ENCODE measurements at places on chromosomes 11 and 22.

GRCh38 chr22:46587061-46587460 is 33.1 kb upstream of the GRAMD4 start:
- DNase-seq: no peak

GRCh38 chr11:1129611-1130160 is 28.1 kb upstream of the MUC5AC start:
- peak; percentile 13 for DNase-seq

DNA sequence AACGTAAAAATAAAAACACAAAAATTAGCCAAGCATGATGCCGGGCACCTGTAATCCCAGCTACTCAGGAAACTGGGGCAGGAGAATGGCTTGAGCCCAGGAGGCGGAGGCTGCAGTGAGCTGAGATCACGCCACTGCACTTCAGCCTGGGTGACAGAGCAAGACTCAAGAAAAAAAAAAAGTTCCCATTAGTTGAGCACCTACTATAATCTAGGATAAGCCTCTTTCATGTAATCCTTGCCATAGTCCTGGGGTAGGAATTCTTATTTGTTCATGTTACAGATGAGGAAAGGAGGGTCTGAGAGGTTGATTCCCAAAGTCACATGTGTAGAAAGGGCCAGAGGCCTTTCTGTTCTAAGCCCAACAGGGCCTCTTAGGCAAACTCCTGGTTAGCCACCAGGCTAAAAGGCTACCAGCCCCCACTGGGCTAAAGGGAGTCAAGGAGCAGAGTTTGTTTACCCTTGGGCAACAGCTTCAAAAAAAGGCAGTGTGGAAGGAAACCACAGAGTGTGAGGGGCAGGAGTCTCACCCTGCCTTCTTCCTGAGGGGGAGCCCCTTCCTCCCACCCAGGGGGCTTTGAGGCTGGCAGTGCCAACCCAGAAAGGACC is 21.6 kb upstream of the CSNK1E start:
- DNase-seq: no peak

DNA sequence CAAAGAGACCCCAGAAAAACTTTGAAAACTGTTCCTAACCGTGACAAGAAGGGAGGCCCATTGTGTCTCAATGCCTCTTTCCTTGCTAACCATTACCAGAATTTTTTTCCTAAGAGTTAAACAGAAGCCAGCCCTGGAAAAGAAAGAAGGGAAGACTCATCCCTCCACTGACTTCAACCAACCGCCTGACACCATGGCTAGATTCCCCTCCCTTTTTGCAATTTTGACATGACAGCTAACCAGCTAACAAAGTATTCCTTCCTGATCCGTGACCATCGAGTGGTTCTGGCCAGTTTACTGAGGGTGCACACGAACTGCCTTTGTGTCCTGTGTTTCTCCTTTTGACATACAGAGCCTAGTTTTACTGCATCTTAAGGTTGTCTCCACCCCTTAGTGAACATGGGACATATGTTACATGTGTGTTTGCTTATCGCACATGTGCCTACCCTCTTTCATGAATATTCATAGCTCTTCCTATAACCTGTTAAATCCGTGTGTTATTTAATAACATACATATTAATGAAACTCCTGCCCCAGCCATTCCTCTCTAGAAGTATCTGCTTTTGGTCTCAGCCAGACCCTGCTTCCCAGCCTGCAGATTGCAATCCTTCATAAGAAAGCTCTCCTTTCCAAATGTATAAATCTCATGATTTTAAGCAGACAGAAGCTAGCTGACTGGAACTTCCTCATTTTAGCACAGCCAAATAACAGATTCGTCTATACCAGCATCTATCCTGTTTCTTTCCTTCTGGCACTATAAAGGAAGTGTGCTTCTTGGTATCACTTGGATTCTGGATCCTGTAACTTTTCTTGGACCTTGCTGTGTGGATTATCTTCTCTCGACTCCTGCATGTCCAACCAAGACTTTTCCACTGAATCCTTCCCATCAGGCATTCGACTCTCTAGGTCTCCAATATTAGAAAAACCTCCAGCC is 37.8 kb downstream of the RASSF10 start:
- DNase-seq: no peak

DNA sequence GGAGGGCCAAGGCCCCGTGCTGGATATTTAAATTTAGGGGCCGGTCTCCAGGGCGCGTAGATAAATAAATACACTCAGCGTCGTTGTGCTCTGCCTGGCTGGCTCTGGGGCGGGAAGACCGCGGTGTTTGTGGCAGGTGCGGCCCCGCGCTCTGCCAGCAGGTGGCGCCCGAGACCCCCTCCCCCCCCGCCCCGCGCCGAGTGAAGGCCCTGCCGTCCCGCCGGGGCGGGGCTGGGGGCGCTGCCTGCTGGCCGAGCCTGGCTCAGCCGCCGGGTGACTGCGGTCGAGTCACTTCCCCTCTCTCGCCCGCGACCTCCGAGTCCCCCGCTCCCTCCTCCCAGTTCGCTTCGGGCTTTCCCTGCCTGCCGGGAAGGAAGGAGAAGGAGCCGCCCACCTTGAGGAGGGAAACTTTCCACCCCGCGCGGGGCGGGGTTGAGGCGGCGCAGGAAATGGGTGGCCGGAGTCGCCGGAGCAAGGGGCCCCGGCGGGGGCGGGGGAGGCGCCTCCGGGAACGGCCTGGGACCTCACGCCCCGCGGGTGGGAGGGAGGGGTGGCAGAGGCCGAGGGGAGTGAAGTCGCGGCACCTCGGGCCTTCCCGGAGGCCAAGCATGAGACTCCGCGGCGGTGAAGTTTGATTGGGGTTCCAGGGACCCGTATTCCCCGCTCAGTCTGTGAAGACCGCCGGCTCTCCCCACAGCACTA is 1.6 kb upstream of the EHBP1L1 start:
- peak; percentile 83 for DNase-seq

DNA sequence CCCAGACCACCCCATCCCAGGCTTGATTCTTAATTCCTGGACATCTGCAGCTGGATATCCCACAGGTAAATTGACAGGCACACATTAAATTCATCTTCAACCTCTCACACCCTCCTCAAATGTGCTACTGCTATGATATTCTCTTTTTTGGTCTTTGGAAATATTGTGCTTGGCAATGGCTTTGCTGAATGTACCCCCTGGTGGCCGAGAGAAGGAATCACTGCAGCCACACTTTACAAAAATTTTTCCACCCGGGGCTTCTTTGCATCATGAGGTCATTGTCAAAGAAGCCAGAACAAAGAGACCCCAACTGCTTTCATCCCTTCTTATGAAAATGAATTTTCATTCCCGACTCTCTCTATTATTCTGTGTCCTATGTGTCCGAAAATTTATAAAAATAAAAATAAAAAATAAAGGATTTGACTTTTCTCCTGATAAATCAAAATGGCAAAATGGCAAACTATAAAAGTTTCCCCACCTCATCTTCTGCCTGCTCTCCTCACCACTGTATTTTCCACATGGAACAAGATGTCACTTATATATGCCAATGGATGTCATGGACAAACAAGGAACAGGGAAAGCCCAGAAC is 15.0 kb upstream of the CYB5R2 start:
- no peak for DNase-seq

DNA sequence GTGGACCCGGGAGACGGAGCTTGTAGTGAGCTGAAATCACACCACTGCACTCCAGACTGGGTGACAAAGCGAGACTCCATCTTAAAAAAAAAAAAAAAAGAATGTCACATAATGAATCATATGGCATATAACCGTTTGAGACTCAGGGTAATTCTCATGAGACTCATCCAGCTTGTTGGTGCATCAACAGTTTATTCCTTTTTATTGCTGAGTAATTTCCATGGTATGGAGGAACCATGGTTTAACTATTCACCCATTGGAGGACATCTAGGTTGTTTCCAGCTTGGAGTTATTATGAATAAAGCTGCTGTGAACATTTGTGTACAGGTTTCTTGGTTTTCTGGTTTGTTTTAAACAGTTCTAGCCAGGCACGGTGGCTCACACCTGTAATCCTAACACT is 25.3 kb downstream of the PPARA start:
- DNase-seq: no peak

DNA sequence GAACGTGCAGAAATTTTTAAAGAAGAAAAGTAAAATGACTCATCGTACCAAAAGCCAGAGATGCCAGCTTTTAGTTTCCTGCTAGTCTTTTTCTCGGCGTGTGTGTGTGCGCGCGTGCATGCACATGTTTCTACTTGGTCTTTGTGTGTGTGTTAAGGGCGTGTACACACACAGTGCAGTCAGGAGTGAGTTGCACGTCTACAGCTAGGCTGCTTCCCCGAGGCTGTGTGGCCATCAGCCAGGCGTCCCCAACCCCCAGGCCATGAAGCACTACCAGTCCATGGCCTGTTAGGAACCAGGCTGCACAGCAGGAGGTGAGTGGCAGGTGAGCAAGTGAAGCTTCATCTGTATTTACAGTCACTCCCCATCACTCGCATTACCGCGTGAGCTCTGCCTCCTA is 36.4 kb downstream of the KCNQ1 start:
- no peak for DNase-seq

GRCh38 chr11:3126207-3126865 is 38.8 kb downstream of the OSBPL5 start:
- DNase-seq: no peak

DNA sequence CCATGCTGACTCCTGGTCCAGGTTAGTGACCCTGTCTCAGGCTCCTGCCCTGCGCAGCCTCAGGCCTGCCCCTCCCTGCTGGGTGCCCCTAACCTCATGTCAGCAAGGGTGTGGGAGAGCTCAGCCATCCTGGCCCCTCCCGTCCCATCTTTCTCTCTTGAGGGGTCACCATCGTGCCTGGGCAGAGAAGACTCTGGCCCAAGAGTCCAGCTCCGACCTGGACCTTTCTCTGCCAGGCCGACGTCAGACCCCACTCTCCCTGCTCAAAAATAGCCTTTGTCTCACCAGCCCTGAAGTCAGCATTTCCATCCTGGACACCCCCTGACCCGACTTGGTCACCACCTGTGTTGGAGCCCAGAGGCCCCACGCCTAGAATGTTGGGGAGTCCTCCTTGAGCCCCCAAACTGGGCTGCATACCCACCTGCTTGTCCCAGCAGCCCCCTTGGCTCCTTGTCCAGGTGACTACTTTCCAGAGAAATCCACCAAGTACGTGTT is 4.9 kb downstream of the SCGB1C1 start:
- peak; percentile 13 for DNase-seq

GRCh38 chr11:48022445-48022844 is 42.1 kb downstream of the PTPRJ start:
- no peak for DNase-seq

DNA sequence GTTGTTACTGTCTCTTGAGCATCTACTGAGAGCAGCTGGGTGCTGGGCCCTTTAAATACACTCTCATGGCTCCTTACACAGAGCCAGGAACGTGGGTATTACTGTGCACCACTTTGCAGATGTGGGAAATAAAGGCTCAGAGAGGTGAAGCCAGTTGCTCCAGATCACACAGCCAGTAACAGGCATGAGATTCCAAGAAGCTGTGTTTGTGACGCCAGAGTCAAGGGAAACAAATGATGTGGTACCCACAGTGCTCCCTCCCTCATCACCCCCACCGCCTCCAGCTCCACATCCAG is 1.4 kb upstream of the PRDM11 start:
- no peak for DNase-seq

- no peak for DNase-seq
Measured at GRCh38 chr11:118443590-118444218, 7.4 kb downstream of the KMT2A start.

- DNase-seq: no peak
Measured at GRCh38 chr11:73384531-73384871, 8.3 kb downstream of the RELT start.

DNA sequence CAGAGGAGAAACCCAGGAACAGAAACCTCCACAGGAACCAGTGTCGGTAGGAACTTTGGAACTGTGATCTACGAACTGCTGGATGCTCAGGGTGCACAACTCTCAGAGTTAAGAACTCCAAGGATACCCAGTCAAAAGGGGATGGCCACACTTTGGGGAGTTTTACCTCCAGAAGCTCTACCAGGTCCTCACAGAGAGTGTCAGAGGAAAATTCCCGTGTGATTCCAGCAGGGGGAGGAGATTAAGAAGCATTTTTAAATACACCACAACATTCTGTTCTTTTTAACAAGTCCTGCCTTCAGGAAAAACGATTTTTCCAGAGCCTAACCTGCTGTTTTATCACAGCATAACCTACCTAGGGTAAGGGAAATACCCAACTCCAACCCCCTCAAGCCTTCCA is 104.0 kb downstream of the SOX6 start:
- no peak for DNase-seq

GRCh38 chr11:107821199-107821927 is 37.2 kb downstream of the SLC35F2 start:
- no peak for DNase-seq

- no peak for DNase-seq
Measured at GRCh38 chr11:69192301-69192721, 36.6 kb downstream of the SMIM38 start.

DNA sequence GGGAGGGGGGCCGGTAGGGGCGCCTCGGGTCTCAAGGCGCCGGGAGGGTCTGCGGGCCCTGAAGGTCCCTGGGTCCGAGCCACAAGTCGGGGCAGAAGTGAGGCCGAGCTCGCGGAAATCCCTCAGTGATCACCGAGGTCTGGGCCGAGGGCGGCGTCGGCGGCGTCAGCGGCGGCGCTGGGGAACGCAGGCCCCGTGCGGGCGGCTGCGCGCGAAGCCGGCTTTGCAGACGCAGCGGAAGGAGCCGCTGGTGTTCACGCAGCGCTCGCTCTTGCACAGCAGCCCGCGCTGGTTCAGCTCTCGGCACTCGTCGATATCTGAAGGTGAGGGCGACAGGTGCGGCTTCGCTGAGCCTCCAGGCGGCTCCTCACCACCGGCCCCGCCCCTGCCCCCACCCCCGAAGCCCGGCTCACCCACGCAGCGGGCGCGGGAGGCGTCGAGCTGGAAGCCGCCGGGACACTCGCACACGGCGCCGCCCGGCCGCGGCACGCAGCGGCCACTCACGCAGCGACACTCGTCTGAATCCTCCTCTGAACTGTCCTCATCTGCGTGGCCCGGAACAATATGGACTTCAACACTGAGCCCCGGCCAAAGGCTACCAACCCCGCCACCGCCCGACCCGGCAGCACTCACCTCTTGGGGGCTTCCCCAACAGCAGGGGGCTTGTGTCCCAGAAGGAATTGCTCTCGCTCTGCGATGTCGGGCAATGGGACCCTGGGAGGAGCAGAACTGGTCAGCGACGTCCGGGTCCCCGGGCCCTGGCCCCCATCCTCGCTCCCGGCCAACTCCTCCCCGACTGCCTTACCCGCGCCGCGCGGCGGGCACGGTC is 14.2 kb downstream of the SCYL1 start:
- DNase-seq: no peak

- DNase-seq: no peak
Measured at GRCh38 chr22:37459206-37459605, 27.0 kb downstream of the MFNG start.

Data from activated CD8-positive, alpha-beta memory T cell treated with anti-CD3 and anti-CD28 coated beads, Interleukin-2, amount 50 U/mL, for 4 hours (primary cell).